Stimulated activated CD8-positive, alpha-beta memory T cell treated with anti-CD3 and anti-CD28 coated beads, Interleukin-15, amount 100 ng/mL, for 24 hours (primary cell): ENCODE measurements at places on chromosomes 4 and X.

DNA sequence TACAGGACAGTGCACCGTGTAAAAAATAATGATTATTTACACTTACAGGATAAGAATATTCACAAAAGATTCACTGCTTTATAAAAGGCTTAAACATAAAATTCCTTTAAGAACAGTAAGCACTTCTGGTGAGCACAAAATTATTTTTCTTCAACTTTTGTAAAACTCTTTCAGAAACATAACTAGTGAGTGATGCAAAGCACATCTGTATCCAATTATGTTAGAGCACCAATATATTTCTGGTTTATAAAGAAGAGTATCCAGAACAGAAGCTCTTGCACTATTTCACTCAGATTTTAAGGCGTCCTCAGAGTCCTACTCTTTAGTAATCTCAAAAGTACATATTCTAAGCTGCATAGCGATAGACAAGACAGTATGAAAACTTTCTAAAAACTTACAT lies 276.0 kb downstream of the C4orf33 start:
- no peak for DNase-seq

DNA sequence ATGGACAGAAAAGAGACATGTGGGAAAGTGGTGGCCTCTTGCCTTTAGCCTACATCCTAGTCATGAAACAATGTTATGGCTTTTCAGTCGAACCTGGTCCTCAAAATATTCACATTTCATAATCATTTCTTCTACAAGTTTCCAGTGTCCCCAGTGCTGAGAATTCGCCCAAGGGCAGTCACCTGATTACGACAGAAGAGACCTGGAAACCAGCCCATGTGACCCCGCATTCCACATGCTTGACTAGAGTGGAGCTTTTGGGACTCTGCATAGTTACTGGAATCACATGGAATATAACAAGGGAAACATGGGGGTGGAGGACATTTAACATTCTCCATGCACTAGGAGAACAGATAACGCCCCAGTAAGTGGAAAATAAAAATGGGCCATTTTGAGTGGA lies 100.1 kb downstream of the PPARGC1A start:
- DNase-seq, result no peak

- DNase-seq, result no peak
Observed at GRCh38 chrX:40433160-40433559, 147.6 kb upstream of the ATP6AP2 start.

DNA sequence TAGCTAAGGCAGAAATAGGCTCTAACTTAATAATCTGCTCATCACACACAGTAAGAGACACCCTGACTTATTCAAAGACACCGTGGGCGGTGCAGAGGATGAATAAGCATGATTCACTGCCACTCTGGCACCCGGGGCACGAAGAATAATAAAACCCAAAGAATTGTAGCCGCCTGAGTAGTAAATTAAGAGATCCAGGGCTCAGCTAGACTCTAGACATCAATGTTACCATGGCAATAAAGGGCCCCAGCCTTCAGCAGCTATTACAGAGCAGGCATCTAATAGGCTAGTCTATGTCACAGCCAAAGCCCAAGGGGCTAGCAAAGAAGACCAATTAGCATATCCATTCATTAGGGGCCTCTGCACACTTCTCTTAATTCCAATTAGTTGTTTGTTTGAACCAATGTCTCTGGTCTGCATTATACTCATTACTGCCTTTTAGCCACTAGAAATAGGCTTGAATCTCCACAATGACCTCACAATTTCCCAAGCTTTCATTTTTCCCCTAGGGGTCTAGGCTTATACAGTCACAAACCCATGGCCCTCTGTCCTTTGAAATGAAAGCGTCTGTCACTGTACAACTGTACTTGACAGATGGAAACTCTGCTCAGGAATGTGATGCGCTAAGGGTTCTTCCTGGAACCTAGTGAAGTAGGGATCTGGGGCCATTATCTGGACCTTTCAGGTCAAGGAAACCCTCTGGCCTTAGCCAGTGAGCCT lies 3.0 kb upstream of the ATP1B4 start:
- DNase-seq, result no peak

DNA sequence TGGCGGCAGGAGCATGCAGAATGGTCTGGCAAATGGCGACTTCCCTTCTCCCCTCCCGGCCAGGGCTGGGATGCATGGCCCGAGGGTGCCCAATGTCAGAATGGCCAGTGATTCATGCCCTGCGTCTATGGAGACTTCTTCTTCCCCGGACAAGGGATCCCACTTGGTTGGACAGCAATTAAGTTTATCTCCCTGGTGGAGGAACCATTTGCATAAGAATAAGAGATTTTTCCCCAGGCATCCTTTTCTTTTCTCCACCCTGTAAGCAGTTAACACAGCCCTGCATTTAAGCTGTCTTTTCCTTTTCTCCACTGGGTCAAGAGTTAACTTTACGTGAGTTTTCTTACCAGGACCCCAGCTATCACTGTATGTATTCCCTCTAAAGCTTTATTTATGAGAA lies 856.6 kb downstream of the GLUD2 start:
- no peak for DNase-seq

GRCh38 chr4:19675172-19675811 lies 576.4 kb upstream of the SLIT2 start:
- DNase-seq, result no peak

- DNase-seq, result no peak
Observed at GRCh38 chr4:25978327-25978726, 64.3 kb downstream of the SMIM20 start.

- DNase-seq, result no peak
Observed at GRCh38 chr4:21778702-21779101, 169.9 kb downstream of the KCNIP4 start.

GRCh38 chr4:152691761-152692160 lies 12.0 kb upstream of the TMEM154 start:
- no peak for DNase-seq

- no peak for DNase-seq
Observed at GRCh38 chr4:140806163-140806562, 50.0 kb upstream of the TBC1D9 start.

- DNase-seq, result no peak
Observed at GRCh38 chr4:18973296-18973695, 951.7 kb upstream of the LCORL start.

GRCh38 chrX:150213481-150214030 lies 149.6 kb upstream of the MAMLD1 start:
- DNase-seq, result no peak
